ENCODE measurements at places on chromosomes 1 and 21.

- no peak for DNase-seq
These were observed 59.2 kb downstream of the SERBP1 start for GRCh38 chr1:67371043-67371442.

- no peak for DNase-seq
These were observed 26.6 kb downstream of the PCNT start for GRCh38 chr21:46350571-46350970.

- DNase-seq: peak; percentile 28
These were observed 24.2 kb downstream of the CCDC185 start for GRCh38 chr1:223417444-223417843.

GRCh38 chr1:117189726-117190125 lies 21.0 kb downstream of the VTCN1 start:
- DNase-seq: no peak

DNA sequence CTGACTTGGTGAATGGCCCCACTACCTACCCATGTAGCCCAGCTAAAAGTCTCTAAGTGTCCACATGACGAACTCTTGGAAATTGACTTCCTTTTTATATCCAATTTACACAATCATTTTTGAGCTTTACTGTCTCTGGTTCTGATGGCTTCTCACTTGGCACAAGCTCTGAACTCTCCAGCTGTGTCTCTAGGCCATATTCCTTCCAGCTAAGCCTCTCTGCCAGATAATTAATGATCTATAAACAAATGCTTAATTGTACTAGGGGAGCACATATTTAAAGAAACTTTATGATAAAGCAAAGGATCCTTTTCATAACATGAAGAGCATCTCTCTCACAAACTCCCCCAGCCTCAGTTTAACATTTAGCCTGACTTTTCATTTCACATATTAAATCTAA lies 16.3 kb upstream of the BEND5 start:
- DNase-seq: no peak

GRCh38 chr1:213512316-213512715 lies 461.3 kb downstream of the RPS6KC1 start:
- no peak for DNase-seq

DNA sequence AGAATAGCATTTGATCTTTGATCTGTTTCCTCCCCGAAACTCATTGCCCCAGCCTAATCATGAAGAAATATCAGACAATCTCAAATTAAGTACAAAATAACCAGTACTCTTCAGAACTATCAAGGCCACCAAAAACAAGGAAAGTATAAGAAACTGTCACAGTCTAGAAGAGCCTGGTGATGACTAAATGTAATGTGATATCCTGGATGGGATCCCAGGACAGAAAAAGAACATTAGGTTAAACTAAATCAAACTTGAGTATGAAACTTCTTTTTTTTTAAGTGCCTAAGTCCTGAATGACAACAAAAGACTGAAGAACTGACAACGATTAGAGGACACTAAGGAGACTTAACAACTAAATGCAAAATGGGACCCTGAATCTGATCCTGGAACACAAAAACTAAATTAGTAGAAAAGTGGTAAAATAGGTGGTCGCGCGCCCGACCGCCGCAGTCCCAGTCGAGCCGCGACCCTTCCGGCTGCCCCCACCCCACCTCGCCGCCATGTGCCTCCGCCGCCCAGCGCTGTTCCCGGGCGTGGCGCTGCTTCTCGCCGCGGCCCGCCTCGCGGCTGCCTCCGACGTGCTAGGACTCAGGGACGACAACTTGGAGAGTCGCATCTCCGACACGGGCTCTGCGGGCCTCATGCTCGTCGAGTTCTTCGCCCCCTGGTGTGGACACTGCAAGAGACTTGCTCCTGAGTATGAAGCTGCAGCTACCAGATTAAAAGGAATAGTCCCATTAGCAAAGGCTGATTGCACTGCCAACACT lies 5.5 kb upstream of the PRKAB2 start:
- DNase-seq: peak; percentile 67

DNA sequence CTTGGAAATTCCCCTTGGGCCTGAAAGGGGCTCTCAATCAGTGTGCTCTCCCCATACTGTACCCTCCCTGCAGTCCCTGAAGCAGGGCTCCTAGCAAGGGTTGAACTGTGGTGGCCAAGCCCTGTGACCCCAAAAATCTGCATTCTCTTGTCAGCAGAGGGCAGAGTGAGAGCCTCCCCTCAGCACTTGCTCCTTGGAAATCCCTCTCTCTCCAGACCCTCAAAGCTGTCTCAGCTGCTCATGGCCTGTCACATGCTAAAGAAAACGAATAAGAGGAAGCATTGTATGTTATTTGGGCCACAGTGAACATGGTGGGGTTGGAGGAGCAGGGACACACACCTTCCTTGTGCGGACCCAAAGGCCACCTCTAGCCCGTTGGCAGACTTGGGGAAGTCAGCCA lies 47.2 kb upstream of the SYNC start:
- no peak for DNase-seq

- DNase-seq: peak; percentile 75
These were observed 479.8 kb upstream of the VAMP3 start for GRCh38 chr1:7290971-7291970.

- DNase-seq: no peak
These were observed 11.3 kb downstream of the SSR2 start for GRCh38 chr1:156009404-156009803.
